Endothelial cell of umbilical vein (primary cell): ENCODE measurements at places on chromosomes 7 and 10. TPM values are rescaled to one million over a fixed set of nuclear protein-coding genes. Genes with fewer than 3 reads are reported as not detected.
A peak's percentile ranks its signal among the peaks of the same experiment; 100 is the strongest.

- H3K4me1 ChIP-seq, result peaks cover 31% of the 10 kb centered on the region
- H3K4me3 ChIP-seq, result peak overlapping the region; percentile 99
- H3K27ac ChIP-seq, result peak overlapping the region; percentile 64
These were observed 683 bp downstream of the INSIG1 start for GRCh38 chr7:155298288-155298833.

DNA sequence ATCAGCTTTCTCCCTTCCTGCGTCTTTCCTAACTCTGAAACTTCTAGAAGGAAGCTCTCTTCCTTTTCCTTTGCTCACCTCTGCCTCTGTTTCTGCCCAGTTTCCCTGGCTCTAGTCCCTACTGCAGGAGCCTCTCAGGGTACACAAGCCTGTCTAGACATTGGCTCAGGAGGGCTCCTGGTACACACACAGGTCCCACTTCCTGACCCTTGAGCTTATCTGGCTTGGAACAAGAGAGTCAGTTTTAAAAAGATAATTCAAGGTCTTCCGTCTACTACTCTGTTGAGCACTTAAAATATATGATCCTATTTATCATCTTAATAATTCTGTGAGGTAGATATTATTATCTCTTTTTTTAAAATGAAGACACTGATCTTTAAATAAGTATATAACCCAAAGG lies 140.7 kb downstream of the RTKN2 start:
- no peaks in the 10 kb centered on the region for H3K36me3 ChIP-seq
- H3K4me3 ChIP-seq, result no peak overlapping the region
- H3K27me3 ChIP-seq, result no peaks in the 10 kb centered on the region
- H3K27ac ChIP-seq, result no peak overlapping the region
- DNase-seq, result peak; percentile 50
- peaks cover 29% of the 10 kb centered on the region for H3K4me1 ChIP-seq

GRCh38 chr10:119251315-119251708 lies 43.9 kb downstream of the GRK5 start:
- H3K27ac ChIP-seq, result peak overlapping the region; percentile 94
- peak; percentile 79 for DNase-seq
- peaks cover 61% of the 10 kb centered on the region for H3K4me1 ChIP-seq
- H3K27me3 ChIP-seq, result no peaks in the 10 kb centered on the region

DNA sequence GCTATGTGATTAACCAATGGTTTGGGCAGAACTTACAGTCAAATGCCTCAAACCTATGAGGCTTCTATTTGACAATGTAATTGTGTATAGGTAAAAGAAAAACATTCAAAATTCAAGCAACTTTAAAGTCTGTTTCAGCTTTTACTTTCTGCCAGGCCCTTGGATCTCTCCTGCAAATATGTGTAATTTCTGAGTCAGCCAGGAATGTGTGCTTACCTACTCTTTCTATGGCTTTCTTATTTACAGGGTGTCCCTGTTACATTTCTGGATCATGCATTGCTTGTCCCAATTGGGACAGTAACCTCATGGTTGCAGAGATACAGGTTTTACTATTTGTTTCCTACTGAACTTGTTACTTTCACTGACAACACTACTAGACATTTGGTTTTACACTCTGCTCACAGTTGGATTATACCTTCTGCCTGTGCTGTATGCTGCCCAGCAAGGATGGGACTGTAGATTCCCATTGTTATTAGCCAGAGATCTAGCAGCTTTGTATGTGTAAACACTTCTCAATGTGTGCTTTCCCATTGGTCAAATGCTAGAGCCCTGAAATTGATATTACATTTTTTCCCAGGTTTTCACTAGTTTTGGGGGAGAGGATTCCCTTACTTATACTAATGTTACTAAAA lies 355.3 kb downstream of the ARL4A start:
- H3K36me3 ChIP-seq, result no peaks in the 10 kb centered on the region
- H3K27ac ChIP-seq, result no peak overlapping the region
- H3K4me1 ChIP-seq, result no peaks in the 10 kb centered on the region
- no peaks in the 10 kb centered on the region for H3K27me3 ChIP-seq

The TAC1 gene
- not detected in 2 replicates for total RNA-seq

The ZWINT gene
- total RNA-seq, result 69.6 and 76.4 TPM in 2 replicates

DNA sequence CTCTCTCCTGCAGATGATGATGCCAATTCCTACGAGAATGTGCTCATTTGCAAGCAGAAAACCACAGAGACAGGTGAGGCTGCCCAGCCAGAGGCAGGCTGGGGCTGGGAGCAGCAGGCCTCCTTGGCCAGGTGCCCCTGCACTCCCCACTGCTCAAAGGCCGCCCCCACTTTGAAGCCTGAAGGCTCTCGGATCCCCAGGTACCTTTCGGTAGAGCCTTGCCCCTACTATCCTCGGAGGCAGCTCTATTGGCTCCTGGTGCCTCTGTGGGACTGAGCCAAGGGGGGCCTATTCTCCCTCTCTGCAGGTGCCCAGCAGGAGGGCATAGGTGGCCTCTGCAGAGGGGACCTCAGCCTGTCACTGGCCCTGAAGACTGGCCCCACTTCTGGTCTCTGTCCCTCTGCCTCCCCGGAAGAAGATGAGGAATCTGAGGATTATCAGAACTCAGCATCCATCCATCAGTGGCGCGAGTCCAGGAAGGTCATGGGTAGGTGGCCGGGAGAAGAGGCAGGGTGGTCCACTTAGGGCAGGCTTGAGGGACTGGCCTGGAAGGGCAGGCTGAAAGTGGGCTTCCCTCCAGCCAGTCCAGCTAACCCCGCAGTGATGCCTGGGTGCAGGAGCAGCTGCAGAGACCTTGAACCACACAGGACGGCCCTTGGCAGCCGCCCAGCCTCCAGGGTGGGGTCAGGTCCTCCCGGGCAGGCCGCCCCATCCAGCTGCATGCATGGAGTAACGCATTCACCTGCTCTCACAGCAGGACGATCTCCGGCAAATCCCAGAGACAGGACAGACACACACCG lies 14.1 kb downstream of the LAT2 start:
- no peak overlapping the region for H3K27ac ChIP-seq
- DNase-seq, result no peak
- H3K4me1 ChIP-seq, result no peaks in the 10 kb centered on the region
- no peaks in the 10 kb centered on the region for H3K27me3 ChIP-seq

DNA sequence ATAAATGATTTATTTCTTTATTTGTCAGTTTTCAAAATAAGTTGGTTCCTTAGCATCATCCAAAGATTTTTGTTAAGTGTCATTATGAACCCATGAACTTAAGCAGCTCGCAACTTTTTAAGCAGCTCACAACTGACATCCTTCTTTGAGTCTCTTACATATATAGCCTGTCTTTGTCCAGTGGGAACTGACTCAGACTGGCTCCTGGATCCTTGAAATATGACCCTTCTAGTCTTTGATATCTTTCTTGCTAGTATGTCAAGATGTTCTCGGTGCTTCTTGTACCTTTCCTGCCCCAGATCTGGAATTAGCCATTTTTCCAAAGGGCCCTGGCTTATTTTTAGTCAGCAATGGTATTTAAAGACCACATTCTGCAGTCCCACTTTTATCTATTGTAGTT lies 53.9 kb upstream of the ARID5B start:
- H3K4me1 ChIP-seq, result no peaks in the 10 kb centered on the region
- H3K27me3 ChIP-seq, result no peaks in the 10 kb centered on the region
- no peak overlapping the region for H3K27ac ChIP-seq
- DNase-seq, result no peak
- H3K4me3 ChIP-seq, result no peak overlapping the region

GRCh38 chr10:132338876-132339275 lies 6.9 kb downstream of the LRRC27 start:
- H3K27ac ChIP-seq, result no peak overlapping the region
- no peak overlapping the region for H3K4me3 ChIP-seq
- no peaks in the 10 kb centered on the region for H3K27me3 ChIP-seq
- H3K4me1 ChIP-seq, result peaks cover 12% of the 10 kb centered on the region
- H3K36me3 ChIP-seq, result no peaks in the 10 kb centered on the region
- no peak for DNase-seq

GRCh38 chr7:14196555-14196954 lies 207.1 kb upstream of the ETV1 start:
- no peak for DNase-seq
- no peak overlapping the region for H3K4me3 ChIP-seq
- H3K27ac ChIP-seq, result no peak overlapping the region
- H3K27me3 ChIP-seq, result no peaks in the 10 kb centered on the region

DNA sequence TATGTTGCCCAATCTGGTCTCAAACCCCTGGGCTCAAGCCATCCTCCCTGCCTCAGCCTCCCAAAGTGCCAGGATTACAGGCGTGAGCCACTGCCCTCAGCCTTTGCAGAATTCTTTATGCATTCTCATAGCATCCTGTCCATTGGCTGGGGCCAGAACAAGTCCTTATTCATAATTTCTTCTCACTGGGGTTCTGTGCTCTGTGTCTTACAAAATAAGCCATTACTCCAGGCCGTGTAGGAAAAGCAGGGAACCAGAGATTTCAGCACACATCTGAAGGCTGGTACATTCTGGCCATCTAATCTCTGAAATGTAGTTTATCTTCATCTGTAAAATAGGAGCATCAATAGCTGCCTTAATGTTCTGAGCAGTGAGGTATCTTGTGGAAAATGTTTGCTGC lies 10.3 kb upstream of the OCM start:
- H3K27ac ChIP-seq, result no peak overlapping the region
- H3K27me3 ChIP-seq, result no peaks in the 10 kb centered on the region
- DNase-seq, result no peak

DNA sequence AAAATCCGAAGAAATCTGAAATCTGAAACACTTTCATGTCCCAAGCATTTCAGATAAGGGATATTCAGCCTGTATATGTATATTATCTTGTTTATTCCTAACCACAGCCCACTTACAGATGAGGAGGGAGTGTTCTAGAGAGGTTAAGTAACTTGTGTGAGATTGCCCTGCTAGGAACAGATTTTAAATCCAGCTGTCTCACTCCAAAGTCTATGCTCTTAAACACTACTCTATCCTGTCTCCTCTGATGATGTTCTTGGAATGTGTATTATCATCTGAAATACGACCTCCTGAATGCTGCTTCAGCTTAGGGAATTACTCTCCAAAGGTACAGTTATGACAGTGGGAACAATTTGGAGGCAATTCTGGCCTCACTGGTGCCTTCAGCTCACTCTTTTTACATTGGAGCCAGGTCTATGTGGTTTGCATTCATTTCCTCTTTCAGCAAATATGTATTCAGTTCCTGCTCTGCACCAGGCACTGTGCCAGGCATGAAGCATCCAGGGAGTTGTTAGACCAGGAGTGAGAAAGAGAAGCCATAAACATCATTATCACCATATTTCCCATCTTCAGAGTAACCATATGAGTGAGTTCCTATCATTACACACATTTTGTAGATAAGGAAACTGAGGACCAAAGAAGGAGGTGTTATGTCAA lies 70.2 kb downstream of the NOC3L start:
- H3K27ac ChIP-seq, result no peak overlapping the region
- H3K27me3 ChIP-seq, result no peaks in the 10 kb centered on the region
- H3K4me3 ChIP-seq, result no peak overlapping the region
- no peaks in the 10 kb centered on the region for H3K36me3 ChIP-seq

DNA sequence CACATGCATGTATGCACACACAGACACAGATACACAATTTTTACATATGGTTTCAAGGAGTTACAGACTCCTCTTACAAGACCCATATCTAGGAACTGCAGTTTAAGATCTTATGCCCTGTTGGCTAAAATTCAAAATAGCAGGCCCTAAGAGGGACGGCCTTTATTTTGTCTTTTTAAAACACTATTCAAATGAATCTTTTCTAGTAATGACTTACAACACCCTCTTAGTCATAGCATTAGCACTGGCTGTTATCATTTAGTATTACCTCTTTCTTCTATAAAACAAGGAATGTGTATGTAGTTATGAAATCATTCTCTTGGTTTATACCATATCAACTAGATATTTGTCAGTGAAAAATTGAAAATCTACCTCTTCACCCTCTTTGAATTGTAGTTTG lies 15.3 kb downstream of the PAPSS2 start:
- H3K4me3 ChIP-seq, result no peak overlapping the region
- H3K36me3 ChIP-seq, result no peaks in the 10 kb centered on the region
- H3K4me1 ChIP-seq, result peaks cover 11% of the 10 kb centered on the region
- no peak overlapping the region for H3K27ac ChIP-seq
- H3K27me3 ChIP-seq, result no peaks in the 10 kb centered on the region

GRCh38 chr7:111568870-111569462 lies 6.7 kb upstream of the IMMP2L start:
- H3K36me3 ChIP-seq, result no peaks in the 10 kb centered on the region
- no peak overlapping the region for H3K4me3 ChIP-seq
- no peak for DNase-seq
- H3K27me3 ChIP-seq, result no peaks in the 10 kb centered on the region
- no peaks in the 10 kb centered on the region for H3K4me1 ChIP-seq

- peaks cover 6% of the 10 kb centered on the region for H3K36me3 ChIP-seq
- H3K4me1 ChIP-seq, result peaks cover 16% of the 10 kb centered on the region
- no peak for DNase-seq
- no peaks in the 10 kb centered on the region for H3K27me3 ChIP-seq
- H3K4me3 ChIP-seq, result no peak overlapping the region
- no peak overlapping the region for H3K27ac ChIP-seq
These were observed 58.2 kb upstream of the PTPRN2 start for GRCh38 chr7:158645842-158646241.

The PPP1R9A gene
- total RNA-seq, result 3.0 and 3.2 TPM in 2 replicates

- H3K4me1 ChIP-seq, result peaks cover 3% of the 10 kb centered on the region
- no peak overlapping the region for H3K27ac ChIP-seq
- H3K4me3 ChIP-seq, result no peak overlapping the region
- no peaks in the 10 kb centered on the region for H3K36me3 ChIP-seq
- H3K27me3 ChIP-seq, result no peaks in the 10 kb centered on the region
These were observed 119.0 kb upstream of the FEZF1 start for GRCh38 chr7:122423591-122423990.
